ENCODE measurements at places on chromosomes 4 and X. TPM values are rescaled to one million over a fixed set of nuclear protein-coding genes. Genes with fewer than 3 reads are reported as not detected.

GRCh38 chr4:182203872-182204411 lies 39.3 kb upstream of the TENM3 start:
- H3K27me3 ChIP-seq: no peaks in the 10 kb centered on the region
- H3K4me1 ChIP-seq: no peaks in the 10 kb centered on the region
- H3K36me3 ChIP-seq: no peaks in the 10 kb centered on the region
- DNase-seq: no peak
- H3K27ac ChIP-seq: no peak overlapping the region

DNA sequence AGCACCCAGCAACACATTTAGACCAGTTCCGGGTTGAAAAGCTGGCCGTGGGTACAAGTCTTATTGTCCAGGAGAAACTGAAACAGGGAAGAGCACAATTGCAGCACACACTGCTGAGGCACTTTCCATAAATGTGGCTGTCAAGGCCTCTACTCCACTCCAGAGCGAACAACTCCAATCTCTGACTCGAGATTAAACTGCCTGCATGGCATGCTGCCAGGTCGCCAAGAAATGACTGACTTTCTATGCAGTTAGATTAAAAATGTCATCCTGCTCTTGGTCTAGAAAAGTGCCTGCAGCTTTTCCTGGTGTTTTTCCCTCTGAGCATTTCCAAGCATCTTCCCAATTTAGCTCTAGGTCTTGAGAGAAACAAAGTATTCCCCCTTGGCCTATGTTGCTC lies 260.6 kb upstream of the EMCN start:
- no peaks in the 10 kb centered on the region for H3K36me3 ChIP-seq
- no peaks in the 10 kb centered on the region for H3K27me3 ChIP-seq
- no peaks in the 10 kb centered on the region for H3K4me1 ChIP-seq
- DNase-seq: no peak

DNA sequence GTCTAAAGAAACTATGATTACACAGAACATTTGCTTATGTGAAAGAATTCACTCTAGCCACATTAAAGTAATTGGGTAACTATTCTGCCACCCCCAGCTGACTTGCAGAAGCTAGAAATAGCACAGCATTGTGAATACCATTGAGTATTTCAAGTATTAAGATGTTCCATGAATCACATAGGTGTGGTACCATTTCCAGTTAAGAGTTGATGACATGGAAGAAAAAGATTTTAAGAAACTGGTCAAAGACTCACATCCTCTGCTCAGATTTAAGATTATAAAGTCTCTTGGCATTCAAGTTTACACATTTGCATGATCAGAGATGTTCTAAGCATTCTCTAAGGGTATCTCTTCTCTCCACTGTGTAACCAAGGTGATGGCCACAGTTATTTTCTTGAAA lies 287.5 kb downstream of the CAMK2D start:
- H3K4me3 ChIP-seq: no peak overlapping the region
- H3K27me3 ChIP-seq: no peaks in the 10 kb centered on the region
- peaks cover 4% of the 10 kb centered on the region for H3K36me3 ChIP-seq
- DNase-seq: no peak
- H3K27ac ChIP-seq: no peak overlapping the region
- H3K4me1 ChIP-seq: no peaks in the 10 kb centered on the region

Gene PCDH18
- 7.7 TPM for total RNA-seq

DNA sequence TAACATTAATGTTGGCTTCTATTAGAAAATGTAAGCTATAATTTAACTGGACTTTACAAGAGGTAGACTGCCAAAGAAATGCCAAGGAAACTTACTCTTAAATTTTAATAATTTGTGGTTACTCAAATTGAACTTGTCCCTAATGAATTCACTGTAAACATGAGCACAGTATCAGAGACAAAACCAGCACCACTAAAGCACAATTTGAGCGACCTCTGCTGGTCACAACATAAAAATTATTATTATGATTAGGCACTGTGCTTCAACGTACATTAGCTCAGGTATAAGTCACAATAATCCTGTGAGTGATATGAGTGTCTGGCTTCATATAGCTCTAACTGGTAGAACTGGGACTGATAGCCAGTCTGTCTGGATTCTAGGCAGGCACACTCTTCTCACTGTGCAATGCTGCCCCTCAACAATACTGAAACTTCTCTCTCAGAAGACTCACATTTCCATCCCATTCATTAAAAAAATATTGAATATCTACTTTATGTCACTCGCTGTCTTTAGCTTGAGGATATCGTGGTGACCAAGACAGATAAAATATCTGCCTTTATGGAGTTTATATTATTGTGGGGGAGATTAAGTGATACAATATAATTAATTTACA lies 8.0 kb downstream of the NUDT6 start:
- DNase-seq: no peak
- H3K36me3 ChIP-seq: peaks cover 5% of the 10 kb centered on the region
- H3K27ac ChIP-seq: no peak overlapping the region
- no peak overlapping the region for H3K4me3 ChIP-seq
- H3K4me1 ChIP-seq: peaks cover 21% of the 10 kb centered on the region
- H3K27me3 ChIP-seq: no peaks in the 10 kb centered on the region

- H3K4me3 ChIP-seq: peak overlapping the region; percentile 85
- H3K4me1 ChIP-seq: peaks cover 3% of the 10 kb centered on the region
- H3K36me3 ChIP-seq: no peaks in the 10 kb centered on the region
Observed at GRCh38 chr4:185809121-185809520, 2.9 kb downstream of the SORBS2 start.

DNA sequence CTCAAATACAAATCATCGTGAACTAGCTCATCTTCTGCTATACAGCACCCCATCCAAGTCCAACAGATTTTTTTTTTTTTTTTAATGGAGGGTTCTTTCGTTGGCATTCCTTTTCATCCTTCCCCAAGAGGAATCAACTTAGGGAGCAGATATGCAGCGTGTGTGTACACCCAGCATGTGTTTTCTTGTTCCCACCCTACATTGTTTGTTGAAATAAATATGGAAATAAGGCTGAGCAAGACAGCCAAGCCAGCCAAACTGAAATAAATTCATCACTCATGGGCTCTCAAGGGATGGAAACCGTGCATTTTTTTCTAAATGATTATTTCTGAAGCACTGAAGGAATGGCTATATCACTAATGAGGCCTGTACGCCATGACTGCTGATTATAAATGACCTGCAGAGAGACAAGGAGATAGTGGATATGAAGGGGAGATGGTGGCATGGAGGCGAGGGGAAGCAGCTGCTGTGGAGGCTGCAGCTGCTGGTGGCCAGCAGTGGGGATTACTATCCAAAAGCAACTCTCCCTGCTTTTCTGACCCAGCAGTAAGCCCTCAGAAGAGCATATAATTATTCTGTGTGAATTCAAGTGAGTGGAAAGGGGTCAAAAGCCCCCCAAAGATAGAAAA lies 173.9 kb downstream of the MGST2 start:
- no peak overlapping the region for H3K4me3 ChIP-seq
- H3K4me1 ChIP-seq: peaks cover 57% of the 10 kb centered on the region
- no peaks in the 10 kb centered on the region for H3K36me3 ChIP-seq
- no peaks in the 10 kb centered on the region for H3K27me3 ChIP-seq
- no peak overlapping the region for H3K27ac ChIP-seq
- no peak for DNase-seq

Gene ELK1
- total RNA-seq: 14.1 TPM

Gene TMEM150C
- total RNA-seq: 4.8 TPM

GRCh38 chrX:22366166-22366702 lies 93.5 kb downstream of the CBLL2 start:
- H3K4me1 ChIP-seq: no peaks in the 10 kb centered on the region
- H3K27ac ChIP-seq: no peak overlapping the region
- H3K4me3 ChIP-seq: no peak overlapping the region
- no peaks in the 10 kb centered on the region for H3K27me3 ChIP-seq
- no peak for DNase-seq

- no peaks in the 10 kb centered on the region for H3K36me3 ChIP-seq
- no peak for DNase-seq
- no peak overlapping the region for H3K27ac ChIP-seq
Observed at GRCh38 chr4:5823542-5824211, 69.2 kb downstream of the CRMP1 start.

Gene YY2
- total RNA-seq: 0.70 TPM

DNA sequence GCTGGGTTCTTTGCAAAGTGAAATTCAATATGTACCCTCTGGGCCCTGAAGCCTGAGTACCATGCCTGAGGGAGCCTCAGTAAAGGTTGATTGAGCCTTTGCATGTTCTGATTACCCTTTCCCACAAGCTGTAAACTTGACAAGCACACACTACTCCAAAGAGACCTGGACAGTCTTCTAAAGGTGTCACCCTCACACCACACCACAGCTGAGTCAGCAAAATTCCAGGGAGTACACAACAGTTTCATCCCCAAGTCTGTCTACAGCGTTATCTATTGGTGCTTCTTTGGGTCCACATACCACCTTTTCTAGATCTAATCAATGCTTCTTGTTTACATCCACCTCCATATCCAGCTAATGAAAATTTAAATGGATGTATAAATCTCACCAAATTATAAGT lies 180.8 kb downstream of the AMELX start:
- no peak overlapping the region for H3K27ac ChIP-seq
- no peak for DNase-seq
- no peaks in the 10 kb centered on the region for H3K27me3 ChIP-seq
- no peak overlapping the region for H3K4me3 ChIP-seq
- H3K36me3 ChIP-seq: no peaks in the 10 kb centered on the region

GRCh38 chr4:10619220-10619619 lies 65.3 kb downstream of the CLNK start:
- no peaks in the 10 kb centered on the region for H3K4me1 ChIP-seq
- no peaks in the 10 kb centered on the region for H3K36me3 ChIP-seq
- H3K4me3 ChIP-seq: no peak overlapping the region
- no peak for DNase-seq

- H3K4me1 ChIP-seq: peaks cover 4% of the 10 kb centered on the region
- H3K27ac ChIP-seq: no peak overlapping the region
- H3K27me3 ChIP-seq: no peaks in the 10 kb centered on the region
- DNase-seq: peak; percentile 79
Observed at GRCh38 chr4:184168406-184169019, 49.2 kb downstream of the ENPP6 start.

Gene SPANXB1
- total RNA-seq: not detected

Gene CENPVL1
- total RNA-seq: not detected

Gene GPR82
- total RNA-seq: 0.14 TPM

Gene ZNF157
- not detected for total RNA-seq

GRCh38 chr4:72846280-72847111 lies 223.0 kb downstream of the COX18 start:
- DNase-seq: no peak
- H3K27ac ChIP-seq: no peak overlapping the region
- H3K4me3 ChIP-seq: no peak overlapping the region
- H3K36me3 ChIP-seq: no peaks in the 10 kb centered on the region
- H3K4me1 ChIP-seq: no peaks in the 10 kb centered on the region

GRCh38 chrX:30530606-30531005 lies 47.0 kb downstream of the TASL start:
- H3K27me3 ChIP-seq: no peaks in the 10 kb centered on the region
- no peak overlapping the region for H3K27ac ChIP-seq
- no peak overlapping the region for H3K4me3 ChIP-seq
- no peaks in the 10 kb centered on the region for H3K36me3 ChIP-seq

Measured in liver (tissue), 10 donors.